ENCODE measurements at places on chromosomes 12 and 14.

GRCh38 chr12:7634561-7634960, 31.1 kb downstream of the APOBEC1 start:
- no peaks in the 10 kb centered on the region for H3K36me3 ChIP-seq
- H3K27ac ChIP-seq = no peak overlapping the region
- no peak for DNase-seq
- peaks cover 12% of the 10 kb centered on the region for H3K4me1 ChIP-seq
- peaks cover 15% of the 10 kb centered on the region for H3K27me3 ChIP-seq

GRCh38 chr12:92717202-92717601, 14.4 kb downstream of the PLEKHG7 start:
- H3K36me3 ChIP-seq = no peaks in the 10 kb centered on the region
- H3K4me1 ChIP-seq = no peaks in the 10 kb centered on the region

GRCh38 chr12:12582895-12583303, 20.2 kb upstream of the DUSP16 start:
- peak; percentile 32 for DNase-seq
- no peak overlapping the region for H3K4me3 ChIP-seq
- H3K4me1 ChIP-seq = peaks cover 21% of the 10 kb centered on the region

DNA sequence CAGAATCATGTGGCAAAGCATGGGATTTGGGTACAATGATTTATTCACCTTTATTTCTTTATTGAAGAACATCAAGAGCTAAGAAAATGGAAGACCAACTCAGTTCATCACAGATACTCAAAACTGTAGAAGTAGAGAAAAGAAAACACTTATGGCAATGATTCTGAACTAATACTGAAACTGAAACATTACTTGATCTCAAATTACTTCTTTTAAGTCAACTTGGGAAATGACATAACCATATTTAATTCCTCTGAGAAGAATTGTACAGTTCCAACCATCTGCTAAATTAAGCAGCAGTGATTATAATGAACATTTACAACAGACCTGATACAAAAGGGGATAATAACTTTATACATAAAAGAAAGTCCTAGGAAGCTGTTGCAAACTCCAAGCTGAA, 466.5 kb downstream of the TMTC2 start:
- no peak for DNase-seq
- peaks cover 3% of the 10 kb centered on the region for H3K4me1 ChIP-seq
- H3K36me3 ChIP-seq = no peaks in the 10 kb centered on the region
- no peak overlapping the region for H3K27ac ChIP-seq
- H3K4me3 ChIP-seq = no peak overlapping the region

- peaks cover 36% of the 10 kb centered on the region for H3K27me3 ChIP-seq
- H3K27ac ChIP-seq = no peak overlapping the region
- H3K4me1 ChIP-seq = peaks cover 18% of the 10 kb centered on the region
- DNase-seq = peak; percentile 60
- H3K4me3 ChIP-seq = peak overlapping the region; percentile 76
- H3K36me3 ChIP-seq = no peaks in the 10 kb centered on the region
These were observed 12.5 kb upstream of the MAP3K9 start for GRCh38 chr14:70821584-70822529.

DNA sequence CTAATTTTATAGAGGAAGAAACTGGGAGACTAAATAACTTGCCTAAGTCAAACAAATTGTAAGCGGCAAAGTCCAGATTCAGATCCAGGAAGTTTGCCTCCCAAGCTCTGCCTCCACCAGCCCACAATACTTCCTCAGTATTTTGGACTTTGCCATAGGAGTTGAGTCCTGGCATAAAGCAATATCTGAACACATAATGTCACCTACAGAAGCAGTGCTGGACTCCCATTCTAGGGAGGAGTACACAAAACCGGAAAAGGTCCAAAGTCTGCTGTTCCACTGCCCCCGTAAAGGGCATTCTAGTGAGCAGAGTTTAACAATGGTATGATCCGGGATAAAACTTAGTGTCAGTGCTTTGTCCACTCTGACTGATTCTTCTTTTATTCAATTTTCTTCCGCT, 340.5 kb downstream of the FUT8 start:
- no peak for DNase-seq
- no peak overlapping the region for H3K4me3 ChIP-seq
- no peaks in the 10 kb centered on the region for H3K27me3 ChIP-seq
- H3K27ac ChIP-seq = no peak overlapping the region
- H3K4me1 ChIP-seq = no peaks in the 10 kb centered on the region

- no peak for DNase-seq
- H3K27ac ChIP-seq = no peak overlapping the region
- peaks cover 9% of the 10 kb centered on the region for H3K27me3 ChIP-seq
- H3K4me1 ChIP-seq = peaks cover 17% of the 10 kb centered on the region
- H3K36me3 ChIP-seq = no peaks in the 10 kb centered on the region
These were observed 74.0 kb upstream of the MDM1 start for GRCh38 chr12:68406134-68406576.

Measured in activated CD4-positive, alpha-beta memory T cell treated with anti-CD3 and anti-CD28 coated beads, Interleukin-2, amount 10 ng/mL, durations not matched to agents 7 days and 5 days (primary cell).